ENCODE measurements at places on chromosomes 4 and X. TPM values are rescaled to one million over a fixed set of nuclear protein-coding genes. Genes with fewer than 3 reads are reported as not detected.

The COL4A5 gene
- 276 TPM for total RNA-seq

The CT83 gene
- not detected for total RNA-seq

The CT47B1 gene
- total RNA-seq = not detected

The NHSL2 gene
- total RNA-seq = 3.4 TPM

The GDPD2 gene
- 2.8 TPM for total RNA-seq

The SHOX gene
- not detected for total RNA-seq

The SERPINA7 gene
- not detected for total RNA-seq

The P2RY8 gene
- total RNA-seq = not detected

The NLGN4X gene
- total RNA-seq = 45.0 TPM

The DCAF8L2 gene
- total RNA-seq = 0.29 TPM

The BMPR1B gene
- total RNA-seq = 21.1 TPM
